EL (cell line): ENCODE measurements at places on chromosomes 11 and 22.

- DNase-seq, result no peak
Observed at GRCh38 chr22:17093081-17093480, 8.3 kb downstream of the IL17RA start.

DNA sequence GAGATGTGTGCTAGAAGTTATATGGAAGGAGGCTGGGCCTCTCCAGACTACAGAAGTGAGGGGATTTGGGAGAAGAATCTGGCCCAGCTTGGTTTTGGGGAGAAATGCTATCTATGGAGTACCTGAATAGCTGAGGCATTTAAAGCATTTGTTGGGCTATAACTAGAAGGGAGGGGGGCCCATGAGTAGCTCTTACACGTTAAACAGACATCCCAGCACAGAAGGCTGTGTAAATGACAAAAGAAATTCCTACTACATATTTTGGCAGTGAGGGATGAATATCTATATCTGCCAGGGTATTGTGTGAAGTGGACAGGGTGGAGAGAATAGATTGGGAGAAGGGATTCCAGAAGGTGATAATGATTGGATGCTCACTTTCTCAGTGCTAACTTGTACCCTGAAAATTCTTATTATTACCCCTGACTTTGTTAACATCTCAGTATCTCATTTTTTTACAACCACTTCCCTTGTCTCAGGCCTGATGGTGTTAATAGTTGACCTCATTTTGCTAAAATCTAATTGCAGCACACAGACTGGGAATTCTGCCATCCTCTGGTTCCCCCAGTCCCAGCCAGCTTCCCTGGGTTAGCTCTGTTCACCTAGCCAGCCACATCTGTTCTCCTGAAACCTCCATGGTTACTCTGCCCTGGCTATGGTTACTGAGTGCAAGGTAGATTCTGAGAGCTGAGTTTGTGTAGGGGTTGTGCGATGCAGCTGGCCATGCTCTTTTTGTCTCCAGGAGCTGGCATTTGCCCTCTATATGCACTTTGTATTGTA lies 28.8 kb upstream of the RRM1 start:
- DNase-seq, result peak; percentile 17

GRCh38 chr11:74288161-74288560 lies 23.3 kb downstream of the P4HA3 start:
- peak; percentile 85 for DNase-seq

GRCh38 chr22:44211946-44212930 lies 31.5 kb downstream of the PARVG start:
- no peak for DNase-seq

- DNase-seq, result no peak
Observed at GRCh38 chr22:35204807-35205775, 52.2 kb upstream of the HMGXB4 start.

DNA sequence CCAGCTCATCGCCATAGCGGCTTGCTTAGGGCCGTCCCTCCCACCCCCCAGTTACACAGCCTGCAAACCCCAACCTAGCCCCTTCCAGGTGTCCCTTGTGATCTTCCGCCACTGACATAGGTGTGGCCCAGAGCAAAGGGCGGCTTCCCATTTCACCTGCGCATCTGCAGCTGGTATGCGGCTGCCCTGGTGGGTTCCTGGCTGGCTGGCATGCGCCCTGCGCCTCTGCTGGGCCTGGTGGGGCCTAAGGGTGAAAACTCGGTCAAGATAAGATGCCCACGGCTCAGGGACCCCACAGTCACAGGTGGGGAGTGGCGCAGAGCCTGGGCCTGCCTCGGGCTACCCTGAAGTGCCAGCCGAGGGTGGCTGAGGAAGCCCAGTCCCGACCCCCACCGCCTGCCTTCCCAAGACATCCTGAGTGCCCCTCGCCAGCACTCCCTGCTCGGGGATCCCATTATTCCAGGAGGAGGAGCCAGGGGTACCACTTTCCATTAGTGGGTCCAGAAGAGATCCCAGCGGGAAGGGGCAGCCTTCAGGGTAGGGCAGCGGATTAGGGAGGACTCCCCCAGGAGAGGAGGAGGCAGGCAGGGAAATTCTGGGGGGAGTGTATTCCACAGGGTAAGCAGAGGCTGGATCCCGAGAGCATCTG lies 36.9 kb upstream of the KCNQ1OT1 start:
- no peak for DNase-seq

DNA sequence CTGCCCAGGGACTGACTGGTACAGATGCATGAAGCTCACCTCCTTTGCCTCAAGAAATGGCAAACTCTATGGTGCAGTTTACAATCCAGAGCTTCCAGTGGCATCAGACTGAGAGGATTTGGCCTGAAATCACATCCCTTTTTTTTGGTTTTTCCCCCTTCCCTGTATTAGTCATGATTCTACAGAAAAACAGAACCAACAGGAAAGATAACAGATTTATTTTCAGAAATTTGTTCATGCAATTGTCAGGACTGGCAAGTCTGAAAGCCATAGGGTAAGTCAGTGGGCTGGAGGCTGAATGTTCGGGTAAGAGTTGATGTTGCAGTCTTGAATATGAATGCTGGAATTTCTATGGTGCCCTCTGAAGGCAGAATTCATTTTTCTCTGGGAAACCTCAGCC lies 12.0 kb upstream of the ZDHHC13 start:
- no peak for DNase-seq

- no peak for DNase-seq
Observed at GRCh38 chr22:28448625-28449024, 231.0 kb downstream of the TTC28 start.
